Epithelial cell of proximal tubule (primary cell): ENCODE measurements at places on chromosomes 16 and 17.

- DNase-seq = no peak
Measured at GRCh38 chr17:17890773-17891759, 54.3 kb upstream of the SREBF1 start.

- DNase-seq = no peak
Measured at GRCh38 chr16:84726079-84726668, 26.4 kb downstream of the USP10 start.

- DNase-seq = no peak
Measured at GRCh38 chr16:11949527-11949926, 7.7 kb upstream of the NPIPB2 start.

DNA sequence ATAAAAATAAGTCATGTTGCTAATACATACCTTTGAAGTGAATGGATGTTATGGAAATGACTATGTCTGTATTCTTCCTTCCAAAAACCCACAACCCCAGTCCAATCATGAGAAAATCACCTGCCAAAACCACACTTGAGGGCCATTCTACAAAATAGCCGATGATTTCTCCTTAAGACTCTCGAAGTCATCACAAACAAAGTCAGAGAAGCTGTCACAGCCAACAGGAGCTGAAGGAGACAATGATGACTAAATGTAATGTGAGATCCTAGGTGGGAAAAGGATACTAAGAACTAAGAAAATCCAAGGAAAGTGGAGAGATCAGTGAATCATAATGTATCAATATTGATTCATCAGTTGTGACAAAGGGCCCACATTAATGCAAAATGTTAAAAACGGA lies 432.9 kb upstream of the DYNLRB2 start:
- no peak for DNase-seq

GRCh38 chr16:47461598-47462266 lies 601 bp downstream of the PHKB start:
- peak; percentile 22 for DNase-seq

- no peak for DNase-seq
Measured at GRCh38 chr17:15965528-15965927, 20.6 kb downstream of the ADORA2B start.

DNA sequence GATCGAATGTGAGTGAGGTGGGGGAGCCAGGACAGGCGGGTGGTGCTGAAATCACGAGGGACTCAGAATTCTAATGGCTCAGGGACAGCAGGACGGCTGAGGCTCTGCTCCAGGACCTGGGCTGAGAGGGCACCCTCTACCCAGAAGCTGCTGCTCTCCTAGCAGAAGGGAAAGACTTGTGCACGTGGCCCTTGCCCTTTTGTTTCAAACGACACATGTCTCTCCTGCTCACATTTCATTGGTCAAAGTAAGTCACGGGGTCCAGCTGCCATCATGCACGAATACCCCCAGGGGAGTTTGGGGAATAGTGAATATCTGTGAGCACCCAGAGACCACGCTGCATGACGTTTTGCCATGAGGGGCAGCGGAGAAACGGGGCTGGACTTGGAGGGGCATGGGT lies 73.2 kb downstream of the RTN4RL1 start:
- DNase-seq = no peak

- no peak for DNase-seq
Measured at GRCh38 chr17:36743130-36743529, 141.7 kb downstream of the MRM1 start.

GRCh38 chr16:79295162-79295561 lies 305.4 kb downstream of the MAF start:
- DNase-seq = no peak

GRCh38 chr16:28264656-28265055 lies 27.7 kb upstream of the SBK1 start:
- DNase-seq = no peak

GRCh38 chr16:88634141-88634993 lies 4.0 kb upstream of the IL17C start:
- no peak for DNase-seq

DNA sequence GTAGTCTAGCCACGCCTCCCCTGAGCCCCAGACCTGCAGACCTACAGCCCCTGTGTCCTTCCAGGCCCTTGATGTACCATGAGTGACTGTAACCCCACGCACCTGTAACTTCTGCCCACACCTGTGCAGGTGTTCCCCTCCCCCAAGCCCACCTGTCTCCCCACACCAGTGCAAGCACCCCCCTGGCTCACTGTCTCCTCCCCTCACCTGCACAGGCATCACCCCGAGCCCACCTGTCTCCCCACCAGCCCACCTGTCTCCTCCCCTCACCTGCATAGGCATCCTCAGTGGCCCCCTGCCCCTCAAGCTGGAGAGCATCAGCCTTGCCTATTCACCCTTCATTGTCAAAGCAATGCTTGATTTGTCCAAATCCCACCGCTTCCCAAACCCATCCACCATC lies 32.3 kb upstream of the ZC3H18 start:
- DNase-seq = no peak

DNA sequence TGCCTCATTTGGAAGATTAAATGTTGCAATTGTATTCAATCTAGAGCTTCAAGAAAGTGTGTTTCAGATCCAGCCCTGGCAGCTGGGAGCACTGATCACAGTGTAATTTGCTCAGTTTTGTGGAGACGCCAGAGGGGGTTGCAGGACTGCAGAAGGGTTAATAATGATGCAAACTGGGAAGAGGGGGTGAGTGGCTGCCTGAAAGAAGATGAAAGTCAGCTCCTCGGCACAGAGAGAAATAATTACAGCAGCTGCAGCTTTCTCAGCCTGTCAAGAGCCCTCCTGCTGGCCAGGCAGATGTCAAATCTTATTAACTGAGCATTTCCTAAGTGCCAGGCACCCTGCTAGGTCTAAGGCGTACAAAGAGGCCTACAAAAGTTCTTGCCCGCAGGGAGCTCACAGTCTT lies 97.7 kb downstream of the ZNF18 start:
- no peak for DNase-seq

DNA sequence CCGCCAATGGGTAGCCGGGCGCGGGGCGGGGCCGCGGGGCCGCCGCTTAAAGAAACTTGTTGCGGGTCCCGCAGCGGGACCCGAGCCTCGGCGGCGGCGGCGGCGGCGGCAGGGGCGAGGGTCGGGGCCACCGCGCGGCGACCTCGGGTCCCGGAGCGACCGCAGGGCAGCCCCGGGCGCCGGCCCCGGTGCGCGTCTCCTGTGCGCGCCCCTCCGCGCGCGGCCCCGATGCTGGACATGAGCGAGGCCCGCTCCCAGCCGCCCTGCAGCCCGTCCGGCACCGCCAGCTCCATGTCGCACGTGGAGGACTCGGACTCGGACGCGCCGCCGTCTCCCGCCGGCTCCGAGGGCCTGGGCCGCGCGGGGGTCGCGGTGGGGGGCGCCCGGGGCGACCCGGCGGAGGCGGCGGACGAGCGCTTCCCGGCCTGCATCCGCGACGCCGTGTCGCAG lies at the start of gene SOX8:
Gene SOX8, plus strand, starts transcription at position 76 of the 450 bp plus-strand sequence. Its CDS starts 153 bp downstream, at position 229.
- DNase-seq = no peak

- no peak for DNase-seq
Measured at GRCh38 chr16:1687427-1688316, 9.6 kb downstream of the JPT2 start.

DNA sequence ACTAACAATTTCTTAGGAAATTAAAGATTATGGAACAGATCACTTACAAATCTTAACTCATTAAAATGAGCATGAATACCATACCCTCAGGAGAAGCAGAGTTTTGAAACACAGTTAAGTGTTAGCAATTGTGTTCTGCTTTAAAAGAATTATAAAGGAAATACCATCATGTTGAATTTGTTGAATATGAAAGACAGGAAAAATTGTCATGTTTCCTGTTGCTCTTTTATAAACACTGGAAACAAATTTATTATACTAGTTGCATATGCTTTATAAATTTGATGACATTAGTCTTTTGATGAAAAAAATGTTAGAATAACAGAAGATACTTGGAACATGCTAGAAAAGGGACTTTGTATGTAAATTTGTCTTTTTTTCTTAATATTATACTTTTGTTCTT lies 59.7 kb downstream of the VMP1 start:
- DNase-seq = no peak

DNA sequence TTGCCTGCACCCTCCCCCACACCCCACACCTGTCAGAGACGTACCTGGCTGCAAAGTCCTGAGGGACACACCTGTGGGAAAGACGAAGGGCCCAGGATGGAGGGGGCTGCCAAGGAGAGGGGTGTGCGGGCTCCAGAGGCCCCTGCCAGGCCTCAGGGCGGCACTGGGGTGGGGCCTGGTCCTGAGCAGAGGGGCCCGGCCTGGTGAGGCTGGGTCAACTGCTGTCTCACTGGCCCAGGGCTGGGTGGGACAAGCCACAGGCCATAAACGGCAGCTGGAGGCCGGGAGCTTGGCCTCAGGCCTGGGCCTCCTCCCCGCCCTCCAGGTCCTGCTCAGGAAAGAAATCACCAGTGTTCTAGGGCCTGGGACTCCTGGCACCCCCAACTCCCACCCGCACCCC lies 510 bp downstream of the TPSG1 start:
- no peak for DNase-seq

DNA sequence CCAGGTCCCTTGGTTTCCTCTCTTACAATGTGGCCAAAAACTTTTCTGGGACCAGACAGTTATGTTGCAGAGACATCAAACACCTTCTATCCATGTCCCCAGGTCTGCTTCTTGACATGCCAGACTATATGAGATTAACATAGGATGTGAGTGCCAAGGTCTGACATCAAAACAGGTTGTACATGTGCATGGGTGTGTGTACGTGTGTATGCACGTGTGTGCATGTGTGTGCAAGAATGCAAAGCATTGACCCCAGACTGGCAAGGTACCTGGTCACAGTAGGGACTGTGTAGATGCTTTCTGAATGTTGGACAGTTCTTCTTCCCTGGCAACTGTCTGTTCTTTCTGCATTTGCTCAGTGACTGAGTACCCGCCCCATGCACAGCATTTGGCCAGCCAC lies 85.6 kb downstream of the NDE1 start:
- DNase-seq = no peak

- DNase-seq = no peak
Measured at GRCh38 chr17:58985971-58986370, 120.7 kb downstream of the TRIM37 start.

- DNase-seq = no peak
Measured at GRCh38 chr16:72847187-72848027, 200.5 kb downstream of the ZFHX3 start.

GRCh38 chr17:40366861-40367518 lies 2.5 kb upstream of the GJD3 start:
- no peak for DNase-seq

- DNase-seq = no peak
Measured at GRCh38 chr16:3881499-3881990, 1.0 kb upstream of the CREBBP start.
